ENCODE measurements at places on chromosomes 6 and 20.

DNA sequence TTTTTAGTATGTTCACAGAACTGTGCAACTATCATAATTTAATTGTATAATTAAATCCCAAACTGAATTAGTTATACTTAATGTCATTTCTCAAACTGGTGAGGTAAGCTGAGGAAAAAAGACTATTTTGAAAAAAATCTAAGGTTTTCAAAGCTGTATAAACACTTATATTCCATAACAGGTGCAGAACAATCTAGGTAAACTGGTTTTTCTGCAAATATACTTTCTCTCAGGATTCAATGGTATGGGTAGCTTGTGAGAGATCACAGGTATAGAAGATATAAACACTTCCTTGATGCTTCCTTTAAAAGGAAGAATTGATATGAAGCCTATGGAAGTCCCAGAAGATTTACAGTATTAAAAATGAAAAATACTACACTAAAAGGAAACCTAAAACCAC, 33.7 kb downstream of the NOL7 start:
- DNase-seq = no peak

DNA sequence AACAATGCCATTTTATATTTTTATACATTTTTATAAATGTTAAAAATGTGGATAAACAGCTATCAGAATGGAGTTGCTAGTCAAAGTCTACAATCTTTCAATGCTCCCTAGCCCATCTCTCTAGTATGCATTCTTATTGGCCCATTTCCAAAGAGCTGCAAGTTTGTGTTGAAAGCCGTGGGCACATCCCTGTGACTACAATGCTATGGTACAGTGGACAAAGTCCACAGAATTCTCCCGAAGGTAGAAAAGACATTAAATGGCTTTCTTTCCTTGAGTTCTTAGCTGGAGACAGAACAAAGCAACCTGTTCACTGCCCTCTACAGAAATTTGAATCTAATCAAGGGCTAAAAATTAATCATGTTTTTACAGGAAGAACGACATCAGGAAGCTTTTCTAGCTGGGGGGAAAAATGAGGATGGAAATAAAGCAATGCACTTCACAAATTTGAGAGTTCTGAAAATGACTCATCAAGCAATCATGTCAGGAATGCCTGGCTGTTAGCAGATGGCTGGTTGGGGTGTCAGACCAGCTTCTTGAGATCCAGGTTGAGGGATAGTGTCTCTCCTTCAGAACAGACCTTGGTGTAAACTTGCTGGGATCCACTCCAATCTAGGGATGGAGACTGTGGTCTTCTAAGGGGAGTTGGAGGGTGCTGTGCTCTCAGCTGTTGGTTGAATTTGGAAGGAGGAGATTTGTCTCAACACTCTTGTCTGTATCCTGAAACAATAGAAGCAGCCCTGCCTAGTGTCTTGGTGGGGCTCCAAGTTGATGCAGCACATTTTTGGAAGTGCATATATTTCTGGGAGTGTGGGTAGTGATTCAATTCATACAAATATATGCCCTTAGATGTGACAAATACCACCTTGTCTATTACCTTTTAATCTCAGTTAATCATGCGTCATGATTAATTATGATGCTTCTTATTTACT, 143.4 kb upstream of the PHACTR1 start:
- DNase-seq = no peak

DNA sequence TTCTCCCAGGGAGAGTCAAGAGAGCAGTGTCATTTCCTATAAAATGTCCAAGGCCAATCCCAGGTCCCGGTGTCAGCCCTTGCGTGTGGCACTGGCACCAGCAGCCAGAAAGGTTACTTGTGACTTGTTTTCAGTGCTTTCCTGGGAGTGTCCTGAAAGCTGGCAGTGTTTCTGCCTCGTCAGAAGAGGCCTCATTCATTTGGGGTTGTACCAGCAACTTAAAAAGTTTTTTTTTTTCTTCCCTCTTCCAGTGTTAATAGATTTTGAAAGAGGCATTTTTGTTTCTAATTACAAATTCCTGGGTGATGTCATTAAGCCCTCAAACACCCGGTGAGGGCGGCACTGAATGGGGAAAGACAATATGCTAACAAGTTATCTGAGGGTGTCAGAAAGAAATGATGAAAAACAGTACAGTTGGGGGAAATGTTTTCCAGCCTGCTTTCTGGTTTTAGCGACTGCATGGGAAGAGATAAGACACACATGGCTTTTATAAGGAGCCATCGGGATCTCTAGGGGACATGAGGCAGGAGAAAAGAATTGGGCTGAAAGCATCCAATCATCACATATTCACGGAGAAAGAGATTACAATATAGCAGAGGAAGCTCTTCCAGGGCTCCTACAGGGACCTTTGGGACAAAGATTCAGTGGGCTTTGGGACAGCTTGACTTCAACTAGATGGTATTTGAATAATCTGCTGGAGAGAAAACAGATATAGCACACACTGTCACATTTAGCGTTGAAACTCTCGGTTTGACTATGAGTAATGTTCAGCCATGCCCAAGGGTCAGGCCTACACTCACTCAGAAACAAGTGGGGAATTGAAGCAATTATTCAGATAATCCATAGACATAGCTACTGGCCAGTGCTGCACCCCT, 153.0 kb downstream of the BCAS1 start:
- no peak for DNase-seq

GRCh38 chr6:127637830-127638409, 60.9 kb downstream of the C6orf58 start:
- no peak for DNase-seq

DNA sequence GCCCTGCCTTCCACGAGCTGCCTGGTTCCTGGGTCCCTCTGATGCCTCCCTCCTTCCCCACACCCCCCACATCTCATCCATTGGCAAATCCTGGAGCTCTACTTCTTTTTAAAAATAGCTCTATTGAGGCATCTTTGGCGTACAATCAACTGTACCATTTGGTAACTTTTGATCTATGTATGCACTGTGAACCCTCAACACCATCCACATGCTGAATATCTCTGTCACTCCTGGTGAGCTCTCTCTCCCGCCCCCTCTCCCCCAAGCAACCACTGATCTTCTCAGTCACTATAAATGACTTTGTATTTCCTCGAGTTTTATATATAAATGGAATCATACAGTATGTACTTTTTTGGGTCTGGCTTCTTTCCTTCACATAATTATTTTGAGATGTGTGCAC, 22.4 kb upstream of the PMEPA1 start:
- DNase-seq = no peak

- no peak for DNase-seq
Observed at GRCh38 chr20:37339208-37339607, 6.7 kb upstream of the SRC start.

DNA sequence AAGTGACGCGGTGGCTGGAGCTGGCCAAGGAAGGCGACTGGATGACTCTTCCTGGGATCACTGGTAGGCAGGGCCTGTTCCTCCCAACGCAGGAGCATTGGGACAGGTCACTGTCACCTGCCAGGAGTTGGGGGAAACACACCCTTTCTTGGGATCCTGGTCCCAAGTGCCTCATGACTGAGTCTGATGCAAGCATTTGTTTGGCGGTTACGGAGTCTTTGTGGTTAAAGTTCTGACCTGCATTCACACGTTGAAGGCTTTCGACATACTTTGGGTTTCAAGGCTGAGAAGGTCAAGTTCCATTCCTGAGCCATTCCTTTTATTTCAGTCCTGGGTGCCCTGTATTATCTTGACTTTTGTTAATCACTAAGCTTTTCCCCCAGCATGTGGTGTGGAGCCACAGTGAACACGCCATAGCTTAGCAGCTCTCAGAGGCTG, 6.0 kb downstream of the PNLDC1 start:
- no peak for DNase-seq

DNA sequence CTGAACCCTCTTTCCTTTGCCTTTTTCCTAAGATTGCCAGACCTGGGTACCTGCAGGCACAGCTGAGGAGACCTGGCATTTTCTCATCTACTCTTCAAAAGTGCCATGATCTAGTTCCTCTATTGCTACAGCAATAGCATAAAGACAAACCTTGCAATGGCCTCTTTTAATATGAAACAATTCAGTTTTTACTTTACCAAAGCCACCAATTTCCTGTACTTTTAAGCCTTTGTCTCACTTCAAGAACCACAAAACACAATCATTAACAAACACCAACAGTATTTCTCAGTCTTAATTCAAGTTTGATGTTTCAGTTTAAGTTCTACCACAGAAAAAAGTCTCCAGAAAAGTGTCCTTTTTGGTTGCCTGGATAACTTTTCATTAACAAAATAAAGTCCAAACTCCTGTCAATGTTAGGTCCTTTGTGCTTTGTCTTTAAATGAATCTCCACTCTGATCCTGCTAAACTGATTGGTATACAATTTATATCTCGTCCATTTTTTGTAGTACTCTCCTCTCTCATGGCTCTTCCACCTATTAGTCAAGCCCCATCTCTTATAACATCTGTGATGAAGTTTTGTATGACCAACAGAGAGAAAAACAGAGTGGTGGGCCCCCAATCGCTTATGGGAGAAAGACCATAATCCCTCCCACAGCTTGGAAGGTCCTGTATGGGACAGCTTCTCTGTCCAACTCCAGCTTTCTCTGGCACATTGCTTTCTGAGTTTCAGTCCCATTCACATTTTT, 50.5 kb upstream of the THEMIS start:
- no peak for DNase-seq

DNA sequence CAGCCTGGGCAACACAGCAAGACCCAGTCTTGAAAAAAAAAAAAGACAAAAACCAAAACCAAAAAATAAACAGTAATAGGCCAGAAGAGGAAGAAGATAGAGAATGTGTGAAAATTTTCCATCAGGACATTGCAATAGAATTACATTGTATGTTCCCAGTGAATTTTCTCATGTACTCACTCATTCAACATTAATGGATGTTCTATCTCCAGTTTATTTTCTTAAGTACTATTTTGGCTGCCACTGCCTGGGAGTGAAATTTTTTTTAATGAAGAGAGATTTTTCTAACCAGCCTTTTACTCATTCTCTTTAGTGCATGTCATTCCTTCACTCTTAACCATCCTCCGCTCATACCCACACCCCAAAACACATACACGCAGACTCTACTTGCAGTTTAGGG, 282.8 kb downstream of the ALDH8A1 start:
- DNase-seq = no peak

GRCh38 chr6:73614802-73615201, 39.0 kb downstream of the SLC17A5 start:
- DNase-seq = no peak

DNA sequence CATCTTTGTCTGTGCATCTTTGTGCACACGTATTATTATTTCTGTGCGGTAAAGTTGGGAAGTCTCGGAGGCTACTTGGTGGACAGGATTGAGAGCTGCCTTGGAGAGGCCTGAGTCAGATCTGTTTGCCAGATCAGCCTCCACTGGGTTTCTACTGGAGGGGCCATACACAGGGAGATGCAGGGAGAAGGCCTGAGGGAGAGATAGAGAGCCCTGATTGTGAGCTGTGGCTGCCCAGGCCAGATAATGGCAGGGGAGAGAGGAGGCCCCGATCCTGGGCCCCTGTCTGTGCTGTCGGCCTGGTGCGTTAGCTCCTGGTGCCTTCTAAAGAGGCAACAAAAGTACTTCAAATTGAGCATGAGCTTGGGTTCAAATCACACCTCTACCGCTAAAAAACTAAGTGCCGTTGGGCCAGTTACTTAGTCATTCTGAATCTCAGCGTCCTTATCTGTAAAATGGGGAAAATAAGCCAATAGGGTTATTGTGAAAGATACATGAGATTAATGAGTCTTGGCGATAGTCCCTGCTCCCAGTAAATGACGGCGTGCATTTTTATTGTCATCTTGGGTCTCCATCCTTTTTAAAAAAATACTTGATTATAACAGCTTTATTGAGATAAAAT, 27.6 kb upstream of the ADA start:
- DNase-seq = no peak

- no peak for DNase-seq
Observed at GRCh38 chr6:170437719-170438401, 115.2 kb downstream of the PSMB1 start.

GRCh38 chr6:139473231-139473701, 98.8 kb upstream of the CITED2 start:
- DNase-seq = no peak

DNA sequence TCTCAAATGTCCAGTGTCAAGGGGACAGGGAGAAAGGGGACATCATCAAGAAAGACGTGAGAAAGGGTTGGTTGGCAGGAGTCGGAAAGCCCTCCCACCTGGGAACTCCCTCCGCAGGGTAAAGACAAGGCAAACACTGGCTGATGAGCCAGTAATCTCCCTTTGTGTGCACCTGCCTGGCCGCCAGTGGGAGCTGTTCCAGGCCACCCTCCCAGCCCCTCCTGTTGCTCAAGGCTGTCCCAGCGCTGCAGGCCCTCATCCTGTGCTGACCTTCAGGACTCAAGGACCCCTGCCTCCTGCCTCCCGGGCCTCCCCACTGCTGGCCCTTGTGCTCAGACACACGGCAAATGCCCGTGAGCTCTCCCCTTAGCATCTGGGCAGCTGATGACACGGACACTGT, 7.4 kb downstream of the FRMD1 start:
- no peak for DNase-seq

- no peak for DNase-seq
Observed at GRCh38 chr6:98941319-98941718, 6.4 kb downstream of the FBXL4 start.

GRCh38 chr6:33082702-33083101, 6.9 kb downstream of the HLA-DPB1 start:
- no peak for DNase-seq

- no peak for DNase-seq
Observed at GRCh38 chr20:21395666-21396598, 1.4 kb downstream of the NKX2-4 start.

DNA sequence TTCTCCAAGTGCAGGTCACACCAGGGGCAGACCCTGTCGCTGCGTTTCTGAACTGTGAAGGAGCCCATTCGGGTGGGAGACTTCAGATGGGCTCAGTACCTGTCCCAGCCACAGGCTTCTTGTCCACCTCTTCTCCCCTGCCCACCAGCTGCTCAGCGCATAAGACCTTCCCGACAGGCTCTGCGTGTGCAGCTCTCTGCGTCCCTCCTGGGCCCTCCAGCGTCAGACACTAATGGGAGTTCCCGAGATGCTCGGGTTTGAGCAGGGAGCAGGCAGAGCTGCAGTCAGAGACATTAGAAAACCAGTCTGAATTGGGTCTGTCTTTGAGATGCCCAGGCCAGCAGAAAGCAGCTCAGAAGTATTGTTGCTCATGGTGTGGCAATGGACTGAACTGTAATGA, 50.4 kb downstream of the TCP11 start:
- no peak for DNase-seq

- DNase-seq = no peak
Observed at GRCh38 chr6:156189714-156190113, 587.5 kb upstream of the ARID1B start.

- no peak for DNase-seq
Observed at GRCh38 chr6:2651536-2651935, 99.2 kb downstream of the MYLK4 start.

- DNase-seq = no peak
Observed at GRCh38 chr20:45405571-45406259, 2.4 kb upstream of the DBNDD2 start.

DNA sequence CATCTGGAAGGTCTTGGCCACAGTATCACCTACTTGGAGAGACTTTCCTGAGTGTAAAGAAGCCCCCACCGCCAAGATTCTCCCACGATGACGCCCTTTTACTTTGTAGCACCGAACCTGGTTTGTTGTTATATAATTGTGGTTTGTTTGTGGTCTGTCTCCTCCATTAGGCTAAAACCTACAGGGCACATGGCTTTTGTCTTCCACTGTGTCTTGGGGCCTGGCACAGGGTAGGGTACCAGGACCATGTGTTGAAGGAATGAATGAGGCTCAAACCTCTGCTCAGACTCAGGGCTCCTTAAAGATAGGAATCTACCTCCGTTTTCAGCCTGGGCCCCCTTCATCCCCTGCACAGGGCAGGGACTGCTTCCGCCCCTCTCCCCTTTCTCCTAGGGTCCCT, 59.4 kb upstream of the CCDC167 start:
- DNase-seq = no peak

GRCh38 chr6:84836366-84836765, 72.0 kb upstream of the TBX18 start:
- no peak for DNase-seq
